ENCODE measurements at places on chromosomes 12 and 14.
A peak's percentile ranks its signal among the peaks of the same experiment; 100 is the strongest.

DNA sequence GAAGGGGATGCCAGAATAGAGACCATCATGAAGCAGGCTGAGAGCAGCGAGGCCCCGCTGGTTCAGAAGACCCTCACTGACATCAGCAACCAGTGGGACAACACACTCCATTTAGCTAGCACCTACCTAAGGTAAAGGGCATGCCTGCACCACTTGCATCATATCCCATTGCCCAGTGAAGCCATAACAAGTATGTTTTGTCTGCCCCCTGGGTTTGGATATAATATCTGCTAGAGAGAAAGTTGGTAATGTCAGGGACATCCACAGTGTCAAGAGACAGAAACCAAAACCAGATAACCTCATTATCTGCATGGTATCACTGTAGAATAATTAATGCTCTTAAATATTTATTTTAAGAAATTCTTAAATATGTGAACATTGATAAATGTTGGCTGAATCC lies 173.8 kb downstream of the SYNE2 start:
- DNase-seq = no peak

- DNase-seq = no peak
These were observed 70.3 kb downstream of the STON2 start for GRCh38 chr14:81329640-81330381.

DNA sequence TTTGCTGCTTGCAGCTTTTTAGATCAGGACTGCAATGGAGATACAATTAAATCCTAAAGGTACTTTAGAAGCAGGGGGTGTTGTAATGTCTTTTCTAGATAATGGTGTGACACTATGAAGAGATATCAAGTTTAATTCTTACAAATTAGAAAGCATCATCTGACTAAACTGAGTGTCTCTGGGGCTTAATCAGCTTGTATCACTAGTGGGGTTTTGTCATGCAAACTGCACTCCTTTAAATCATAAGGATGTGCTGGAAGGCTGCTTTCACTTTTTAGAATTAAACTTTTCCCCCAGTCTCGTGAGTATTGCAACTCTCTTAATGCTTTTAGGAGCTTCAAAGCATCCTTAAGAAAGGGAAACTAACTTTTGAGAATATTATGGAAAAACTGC lies 218.6 kb downstream of the ESR2 start:
- no peak for DNase-seq

DNA sequence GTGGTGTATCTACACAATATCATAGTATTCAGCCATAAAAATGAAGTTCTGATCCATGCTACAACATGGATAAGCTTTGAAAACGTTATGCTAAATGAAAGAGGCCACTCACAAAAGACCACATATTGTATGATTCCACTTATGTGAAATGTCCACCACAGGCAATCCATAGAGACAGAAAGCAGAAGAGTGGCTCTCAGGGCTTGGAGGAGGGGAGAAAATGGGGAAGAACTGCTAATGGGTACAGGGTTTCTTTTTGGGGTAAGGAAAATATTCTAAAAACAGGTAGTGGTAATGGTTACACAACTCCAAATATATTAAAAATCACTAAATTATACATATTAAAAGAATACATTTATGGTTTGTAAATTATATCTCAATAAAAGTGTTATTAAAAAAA lies 16.5 kb downstream of the SCNN1A start:
- no peak for DNase-seq

GRCh38 chr14:88272390-88273269 lies 50.4 kb downstream of the KCNK10 start:
- no peak for DNase-seq

DNA sequence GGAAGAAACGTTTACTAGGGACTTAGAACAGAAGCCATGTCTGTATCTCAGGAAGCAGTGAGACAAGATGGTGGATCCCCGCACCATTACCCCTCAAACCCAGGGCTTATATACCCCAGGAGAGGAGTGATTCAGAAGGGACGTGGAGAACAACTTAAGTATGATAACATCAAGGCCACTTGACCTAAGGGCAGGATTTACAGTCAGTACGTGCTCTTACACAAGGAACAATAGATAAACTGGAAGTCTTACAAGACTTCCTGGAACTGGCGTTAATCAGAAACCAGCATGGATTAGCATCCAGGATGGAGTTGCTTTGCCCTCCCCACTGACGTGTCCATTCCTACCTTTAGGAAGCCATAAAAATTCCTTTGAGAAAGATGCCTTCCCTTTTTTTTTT lies 8.6 kb upstream of the ETFBKMT start:
- DNase-seq = no peak

GRCh38 chr12:42326541-42327226 lies 717 bp downstream of the PPHLN1 start:
- DNase-seq = peak; percentile 50

GRCh38 chr12:116864371-116865160 lies 16.7 kb downstream of the HRK start:
- no peak for DNase-seq

DNA sequence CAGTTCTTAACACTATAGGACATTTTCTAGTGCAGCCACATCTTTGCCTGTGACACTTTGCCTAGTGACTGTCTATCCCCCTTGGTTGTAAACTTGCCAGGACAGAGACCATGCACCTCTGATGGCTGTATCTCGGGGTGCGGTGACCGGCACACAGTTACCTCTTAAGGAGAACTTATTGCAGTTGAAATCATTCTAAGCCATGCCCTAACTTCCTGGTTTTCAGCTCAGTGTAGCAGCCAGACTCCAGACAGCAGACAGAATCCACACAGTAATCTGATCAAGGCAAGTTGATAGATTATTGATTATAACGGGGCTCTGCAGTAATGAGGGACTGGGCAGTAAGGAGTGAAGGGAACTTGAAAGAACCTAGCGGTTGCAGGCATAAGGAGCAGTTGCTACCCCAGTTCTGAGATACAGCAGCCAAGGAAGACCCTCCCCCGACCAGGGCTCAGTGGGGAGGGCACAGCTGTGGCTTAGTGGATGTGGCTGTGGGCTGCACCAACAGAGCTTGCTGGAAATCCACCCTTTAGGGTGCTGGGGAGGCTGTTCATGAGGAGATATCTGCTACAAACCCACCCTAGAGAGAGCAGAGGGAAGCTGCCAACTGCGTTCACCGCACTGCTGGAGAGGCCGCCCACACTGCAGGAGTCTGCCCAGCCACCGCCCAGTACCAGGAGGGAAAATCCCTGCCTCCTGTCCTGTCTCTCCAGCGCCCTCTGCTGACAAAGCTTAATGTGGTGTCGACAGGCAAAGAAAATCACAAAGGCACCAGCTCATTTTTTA lies 58.2 kb upstream of the BEGAIN start:
- DNase-seq = peak; percentile 98

GRCh38 chr14:37493606-37494005 lies 101.4 kb downstream of the FOXA1 start:
- DNase-seq = no peak

DNA sequence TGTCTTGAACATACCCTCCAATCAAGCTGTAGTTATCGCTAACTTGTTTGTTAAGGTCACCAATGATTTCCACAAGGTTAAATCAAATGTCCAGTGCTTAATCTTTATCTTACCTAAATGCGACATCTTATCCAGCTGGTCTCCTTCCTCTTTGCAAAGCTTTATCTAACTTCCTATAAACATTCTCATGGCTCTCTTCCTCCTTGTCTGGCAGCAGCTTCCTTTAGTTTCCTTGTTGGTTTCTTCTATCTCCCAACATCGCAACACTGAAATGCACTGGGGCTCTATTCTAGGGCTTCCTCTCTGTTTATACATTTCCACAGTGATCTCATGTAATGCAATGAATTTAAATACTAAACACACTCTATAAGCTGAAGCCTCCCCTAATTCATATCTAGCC lies 28.7 kb downstream of the UBE2N start:
- no peak for DNase-seq

DNA sequence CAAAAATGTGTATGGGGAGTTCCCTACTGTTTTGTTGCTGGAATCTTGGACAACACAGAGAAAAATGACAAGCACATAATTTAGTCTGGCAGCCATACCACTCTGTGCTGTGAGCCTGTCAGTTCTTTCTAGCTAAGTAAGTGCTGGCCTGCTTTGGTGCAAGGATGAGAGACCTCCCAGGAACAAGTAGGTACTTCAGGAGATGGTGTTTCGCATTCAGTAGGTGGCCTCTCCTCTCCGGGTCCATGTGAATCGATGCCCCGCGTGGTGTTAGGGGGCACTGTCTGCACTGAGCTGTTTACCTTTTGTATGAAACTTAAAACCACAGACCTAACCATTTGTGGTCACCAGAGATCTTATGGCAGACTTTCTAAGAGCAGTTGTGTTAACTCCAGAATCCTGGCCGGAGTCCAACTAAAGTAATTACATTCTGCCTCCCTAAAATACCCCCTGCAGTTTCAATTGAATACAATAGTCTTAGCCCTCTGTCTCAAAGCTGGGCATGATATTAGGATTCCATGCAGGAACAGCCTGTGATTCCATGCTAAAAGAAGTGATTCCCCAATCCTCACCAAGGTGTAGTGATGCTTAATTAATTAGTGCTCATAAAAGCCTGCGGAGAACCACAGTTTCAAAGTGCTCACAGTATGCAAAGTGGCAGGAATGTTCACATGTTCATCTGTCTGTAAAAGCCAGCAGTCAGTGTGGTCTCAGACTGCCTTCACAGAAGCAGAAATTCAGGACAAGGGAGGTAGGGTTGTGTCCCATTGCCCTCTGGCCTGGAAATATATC lies 64.2 kb downstream of the LLPH start:
- peak; percentile 76 for DNase-seq

GRCh38 chr12:66713984-66714383 lies 35.1 kb upstream of the GRIP1 start:
- no peak for DNase-seq

DNA sequence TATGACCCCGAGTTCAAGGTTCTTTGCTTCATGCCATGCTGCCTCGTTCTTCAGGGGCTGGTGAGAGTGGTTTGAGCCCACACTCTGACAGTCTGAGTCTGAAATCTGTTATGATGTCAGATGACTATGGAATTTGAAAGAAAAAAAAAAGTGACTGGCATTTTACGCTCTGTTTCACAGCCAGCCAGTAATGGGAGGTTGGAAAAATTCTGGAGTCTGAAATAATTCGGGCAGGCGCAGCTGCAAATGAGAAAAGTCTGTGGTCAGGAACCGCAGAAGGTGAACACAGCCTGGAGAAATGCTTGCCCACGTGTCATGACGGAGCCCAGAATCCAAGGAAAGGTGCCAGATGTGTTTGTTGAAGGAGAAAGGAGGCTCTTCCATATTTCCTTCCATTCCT lies 269.8 kb upstream of the PWP1 start:
- DNase-seq = no peak

GRCh38 chr12:3759878-3760277 lies 7.0 kb upstream of the CRACR2A start:
- no peak for DNase-seq

DNA sequence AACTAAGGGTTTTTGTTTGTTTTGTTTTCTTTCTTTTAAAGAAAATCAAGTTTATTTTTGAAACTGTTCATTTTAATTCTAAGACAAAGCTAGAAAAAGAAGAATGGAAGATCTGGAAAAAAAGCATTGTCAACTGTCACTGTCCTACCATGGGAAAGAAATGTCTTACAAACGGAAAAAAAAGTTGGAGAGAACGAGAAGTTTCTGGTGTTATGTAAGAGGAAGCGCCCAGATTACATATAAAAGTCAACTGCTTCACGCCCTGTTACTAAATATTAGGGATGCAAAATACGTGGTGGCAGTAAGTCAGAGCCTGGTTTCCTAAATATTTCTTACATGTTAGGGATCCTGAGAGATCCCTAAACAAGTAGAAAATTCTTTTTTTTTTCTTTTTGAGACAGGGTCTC lies 14.3 kb upstream of the FBXL14 start:
- DNase-seq = peak; percentile 27

DNA sequence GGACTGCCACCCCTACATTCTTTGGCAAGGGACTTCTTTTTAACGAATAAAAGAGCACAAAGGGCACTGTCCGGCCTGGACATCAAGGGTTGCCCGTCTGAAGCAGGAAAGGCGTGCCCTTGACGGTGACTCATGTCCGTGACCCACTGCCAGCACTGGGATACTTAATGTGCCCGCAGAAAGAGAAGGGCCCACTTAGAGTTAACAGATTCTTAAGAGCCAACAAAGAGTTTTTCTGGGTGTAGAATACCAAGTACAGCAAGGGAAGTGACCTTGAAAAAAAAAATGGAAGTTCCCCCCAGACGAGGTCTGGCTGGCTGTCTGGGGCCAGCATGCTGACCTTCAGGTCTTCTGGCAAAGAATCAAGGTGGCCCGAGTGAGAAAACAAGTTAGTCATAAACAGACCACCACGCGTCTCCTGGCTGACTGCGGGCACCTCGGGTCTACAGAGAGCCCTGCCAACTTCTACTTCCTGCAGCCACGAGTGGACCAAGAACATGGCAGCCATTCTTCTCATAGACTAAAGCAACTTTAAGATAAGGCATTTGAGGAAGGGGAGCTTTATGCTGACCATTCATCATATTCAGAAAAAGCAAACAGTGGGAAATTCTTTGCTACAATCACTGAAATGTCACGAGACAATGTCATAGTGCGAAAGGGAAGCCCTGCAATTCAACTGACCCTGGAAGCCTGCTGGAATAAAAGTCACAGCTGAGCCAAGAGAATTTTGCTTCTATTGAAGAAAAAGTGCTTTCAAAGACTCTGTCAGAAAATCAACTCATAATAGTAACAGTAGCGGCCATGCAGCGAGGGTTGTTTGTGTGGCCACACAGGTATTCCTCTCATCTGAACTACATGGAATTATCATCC lies 10.5 kb upstream of the SELPLG start:
- DNase-seq = no peak

- DNase-seq = no peak
These were observed 69.2 kb upstream of the BCAT1 start for GRCh38 chr12:25018146-25018545.

GRCh38 chr12:129873111-129873832 lies 30.6 kb downstream of the TMEM132D start:
- DNase-seq = no peak

DNA sequence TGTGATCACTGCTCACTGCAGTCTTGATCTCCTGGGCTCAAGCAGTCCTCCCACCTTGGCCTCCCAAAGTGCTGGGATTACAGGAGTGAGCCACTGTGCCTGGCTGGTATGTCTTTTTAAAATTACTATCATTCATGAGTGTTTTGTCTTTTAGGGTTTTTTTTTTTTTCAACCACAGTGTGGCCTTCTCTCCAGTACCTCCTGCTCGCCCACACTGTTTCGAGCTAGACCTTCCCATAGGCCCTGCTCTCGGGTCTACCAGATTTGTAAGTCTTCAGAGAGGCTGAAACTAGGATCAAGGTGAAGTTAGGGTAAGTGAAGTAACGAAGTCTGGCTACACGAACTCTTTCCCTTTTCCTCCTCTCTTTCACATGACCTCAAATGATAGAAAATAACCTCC lies 1.5 kb downstream of the BIN2 start:
- DNase-seq = peak; percentile 26

DNA sequence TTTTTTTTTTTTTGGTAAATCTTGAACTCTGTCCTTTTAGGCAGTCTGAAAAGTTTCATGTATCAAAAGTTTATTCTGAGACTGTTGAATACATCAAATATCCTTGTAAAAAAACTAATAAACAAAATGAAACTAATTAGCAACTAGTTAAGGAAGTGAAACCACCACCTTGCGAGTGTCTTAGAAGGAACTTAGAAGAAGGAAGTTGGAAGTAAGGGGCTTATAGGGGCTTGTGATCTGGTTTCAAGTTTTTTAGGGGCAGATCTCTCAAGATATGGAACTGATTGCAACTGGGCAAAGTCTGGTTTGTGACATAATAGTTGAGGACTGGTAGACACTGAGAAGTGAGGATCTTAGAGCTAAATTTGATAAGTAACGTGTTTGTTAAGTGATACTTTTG lies 748.8 kb downstream of the C12orf50 start:
- peak; percentile 19 for DNase-seq

Data from hematopoietic multipotent progenitor cell treated with erythropoietin and hydrocortisone succinate and interleukin-3 and kit ligand, for 6 days (in vitro differentiated cells).